ENCODE measurements at places on chromosomes 7 and 10.

DNA sequence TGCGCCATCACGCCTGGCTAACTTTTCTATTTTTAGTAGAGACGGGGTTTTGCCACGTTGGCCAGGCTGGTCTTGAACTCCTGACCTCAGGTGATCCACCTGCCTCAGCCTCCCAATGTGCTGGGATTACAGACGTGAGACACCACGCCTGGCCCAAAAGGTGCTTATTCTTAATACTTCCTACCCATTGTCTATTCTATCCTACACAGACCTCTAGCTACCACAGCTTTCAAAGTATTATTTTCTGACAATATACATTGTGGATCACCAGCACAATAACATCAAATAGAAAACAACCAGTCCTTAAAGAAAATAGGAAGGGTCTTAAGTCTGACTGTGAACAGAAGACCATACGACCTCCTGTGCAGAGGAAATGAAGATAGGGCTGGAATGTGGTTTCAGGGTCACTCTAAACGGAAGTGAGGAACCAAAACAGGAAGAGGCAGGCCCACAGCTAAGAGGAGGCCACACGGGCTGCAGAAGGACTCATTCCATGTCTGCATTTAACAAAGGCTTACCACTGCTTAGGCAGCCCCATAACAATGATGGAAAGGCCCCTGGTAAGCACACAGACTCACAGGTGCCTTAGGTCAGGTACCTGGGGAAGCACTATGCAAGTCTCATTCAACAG lies 115.2 kb downstream of the ZFAND4 start:
- DNase-seq: no peak

- no peak for DNase-seq
Measured at GRCh38 chr10:119253433-119254174, 46.2 kb downstream of the GRK5 start.

DNA sequence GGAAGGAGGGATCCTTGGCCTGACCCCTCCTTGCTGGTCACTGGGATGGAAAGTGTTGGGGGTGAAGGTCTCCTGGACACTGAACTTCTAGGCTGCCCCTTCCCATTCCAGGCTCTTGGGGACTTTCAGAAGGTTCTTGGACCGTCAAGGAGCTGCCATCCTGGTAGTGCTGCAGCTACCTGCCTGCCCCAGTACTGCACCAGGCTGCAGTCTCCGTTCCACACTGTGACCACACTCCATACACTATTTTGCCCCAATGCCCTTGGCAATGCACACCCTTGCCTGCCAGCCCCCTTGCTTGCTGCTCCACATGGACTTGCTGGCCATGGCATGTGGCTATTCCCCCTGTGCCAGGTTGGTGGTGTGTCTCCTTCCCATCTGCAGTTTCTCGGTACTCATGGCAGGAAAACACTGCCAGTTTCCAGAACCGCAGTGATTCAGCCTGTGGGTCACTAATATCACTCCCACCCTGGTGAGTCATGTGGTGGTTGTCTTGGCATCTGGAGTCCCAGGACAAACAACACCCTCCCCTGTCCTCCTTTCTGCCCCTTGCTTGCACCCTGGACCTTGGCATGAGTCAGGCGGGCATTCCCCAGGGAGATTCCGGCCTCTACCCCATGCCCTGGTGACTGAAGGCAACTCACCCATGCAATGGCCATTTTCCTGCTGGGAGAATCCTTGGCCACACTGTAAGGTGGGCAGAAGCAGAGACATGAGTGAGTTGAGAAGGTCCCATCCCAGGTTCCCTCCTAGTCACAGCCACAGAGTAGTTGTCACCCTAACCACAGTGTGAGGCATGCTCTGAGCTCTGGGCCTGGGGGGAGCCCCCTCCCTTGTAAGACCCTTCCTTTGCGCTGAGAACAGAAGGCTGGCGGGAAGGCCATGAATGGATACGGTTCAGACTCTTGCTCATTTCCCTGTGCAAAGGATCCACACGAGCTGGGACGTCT lies 32.8 kb downstream of the GOLGA7B start:
- no peak for DNase-seq

DNA sequence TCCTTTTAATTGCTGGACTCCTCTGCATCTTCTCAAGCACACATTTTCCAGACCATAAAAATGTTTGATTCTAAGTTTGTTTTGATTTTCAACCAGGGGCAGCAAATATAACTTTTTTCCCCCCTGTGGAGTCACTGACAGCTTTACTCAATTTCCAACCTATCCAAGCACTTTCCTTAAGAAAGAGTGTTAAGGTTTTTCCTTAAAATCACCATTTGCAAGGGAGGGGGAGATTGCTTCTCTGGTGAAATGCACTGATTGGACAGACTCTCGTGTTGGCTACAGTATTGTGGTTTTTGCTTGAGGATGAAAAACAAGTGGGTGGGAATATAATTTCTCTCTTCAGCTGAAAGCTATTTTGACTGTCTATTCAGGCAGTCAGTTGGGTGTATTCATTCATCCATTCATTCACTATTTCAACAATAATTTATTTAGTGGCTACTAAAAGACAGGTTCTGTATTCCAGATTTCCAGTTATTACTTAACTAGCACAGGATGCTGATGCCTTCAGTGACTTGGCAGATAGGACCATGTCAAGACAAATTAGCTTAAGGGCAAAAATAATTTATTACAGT lies 146.3 kb downstream of the BAMBI start:
- no peak for DNase-seq

DNA sequence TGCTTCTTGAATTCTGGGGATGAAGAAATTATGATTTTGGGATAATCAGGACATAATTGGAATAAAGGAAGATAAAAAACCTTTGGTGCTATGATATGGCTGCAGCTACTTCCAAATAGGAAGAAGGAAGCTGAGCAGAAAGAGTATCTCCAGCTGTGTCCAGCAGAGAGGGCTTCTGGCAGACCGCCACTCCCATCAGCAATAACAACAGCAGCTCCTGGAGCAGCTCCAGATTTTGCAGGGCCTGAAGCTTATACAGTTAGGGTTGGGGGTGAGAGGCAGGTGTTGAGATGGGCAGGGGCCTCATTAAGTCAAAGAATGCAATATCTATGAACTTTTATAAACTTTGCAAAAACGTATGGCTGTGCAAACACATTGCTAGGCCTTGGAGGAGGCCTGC lies 62.3 kb downstream of the C10orf120 start:
- no peak for DNase-seq

GRCh38 chr7:145478541-145478940 lies 638.1 kb upstream of the CNTNAP2 start:
- no peak for DNase-seq

DNA sequence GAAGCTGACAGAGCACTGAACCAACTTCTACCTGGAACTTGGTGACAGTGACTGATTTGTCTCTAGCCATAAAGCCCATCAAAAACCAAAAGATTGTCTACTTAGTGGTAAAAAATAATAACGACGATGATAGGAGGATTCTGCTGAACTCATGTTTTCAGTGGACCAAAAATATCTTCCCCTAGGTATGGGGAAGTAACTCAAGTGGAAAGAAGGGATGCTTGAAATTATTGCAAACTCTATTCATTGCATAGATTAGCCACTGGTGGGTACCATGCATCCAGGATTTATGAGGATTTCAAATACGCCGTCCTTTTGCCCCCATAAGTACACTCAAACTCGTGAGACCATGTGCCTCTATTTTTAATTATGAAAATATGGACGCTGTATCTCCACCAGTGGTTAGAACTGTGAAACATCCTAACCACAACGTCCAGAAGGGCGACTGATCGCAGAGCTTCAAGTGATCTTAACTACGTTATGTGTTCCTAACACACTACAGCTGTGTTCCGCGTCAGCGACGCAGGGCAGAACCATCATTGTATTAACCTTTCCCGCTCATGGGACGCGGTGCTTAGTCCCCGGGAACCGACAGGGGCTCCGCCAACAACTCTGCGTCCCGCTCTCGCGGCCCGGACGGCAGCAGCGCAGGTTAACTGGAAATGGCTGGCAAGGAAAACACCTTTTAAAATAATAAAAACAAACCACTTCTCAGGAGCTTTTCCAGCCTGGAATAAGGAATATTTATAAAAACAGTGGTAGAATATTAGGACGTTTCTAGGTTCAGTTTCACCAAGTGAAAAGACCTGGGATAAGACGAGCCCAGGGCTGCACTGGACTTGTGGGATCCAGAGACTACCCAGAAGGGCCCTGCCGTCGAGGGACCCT lies 776 bp downstream of the PEX1 start:
- DNase-seq: no peak

DNA sequence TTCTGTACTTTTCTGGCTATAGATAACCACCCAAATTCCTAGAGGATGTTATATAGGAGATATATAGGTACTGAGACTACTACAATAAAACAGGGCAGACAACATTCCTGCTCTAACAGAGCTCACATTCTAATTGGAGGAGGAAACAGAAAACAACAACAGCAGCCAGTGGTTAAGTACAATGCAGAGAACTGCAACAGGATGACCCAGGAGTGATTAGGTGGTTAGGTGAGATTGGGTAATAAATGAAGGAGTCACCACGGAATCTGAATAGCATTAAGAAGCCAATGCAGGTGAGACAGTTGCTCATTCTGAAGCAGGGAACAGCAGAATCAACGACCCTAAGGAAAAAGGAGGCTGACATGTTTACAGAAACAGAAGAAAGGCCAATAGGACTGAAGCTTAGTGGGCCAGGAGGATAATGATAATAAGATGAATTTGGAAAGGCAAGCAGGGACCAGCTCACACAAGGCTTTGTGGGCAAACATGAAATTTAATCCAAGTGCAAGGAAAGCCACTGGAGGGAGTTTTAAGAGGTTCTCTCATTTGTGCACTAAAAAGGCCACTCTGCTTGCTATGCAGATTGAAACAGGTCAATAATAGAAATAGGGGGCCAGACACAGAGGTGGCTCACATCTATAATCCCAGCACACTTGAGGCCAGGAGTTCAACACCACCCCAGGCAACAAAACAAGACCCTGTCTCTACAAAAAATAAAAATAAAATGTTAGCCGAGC lies 16.9 kb upstream of the REEP3 start:
- DNase-seq: no peak
